ENCODE measurements at places on chromosomes 7 and 10. TPM values are rescaled to one million over a fixed set of nuclear protein-coding genes. Genes with fewer than 3 reads are reported as not detected.

- H3K4me1 ChIP-seq: no peaks in the 10 kb centered on the region
- no peak for DNase-seq
- no peaks in the 10 kb centered on the region for H3K36me3 ChIP-seq
- H3K27me3 ChIP-seq: peaks cover 7% of the 10 kb centered on the region
- H3K27ac ChIP-seq: no peak overlapping the region
- no peak overlapping the region for H3K4me3 ChIP-seq
These were observed 13.2 kb upstream of the UTF1 start for GRCh38 chr10:133216776-133217175.

DNA sequence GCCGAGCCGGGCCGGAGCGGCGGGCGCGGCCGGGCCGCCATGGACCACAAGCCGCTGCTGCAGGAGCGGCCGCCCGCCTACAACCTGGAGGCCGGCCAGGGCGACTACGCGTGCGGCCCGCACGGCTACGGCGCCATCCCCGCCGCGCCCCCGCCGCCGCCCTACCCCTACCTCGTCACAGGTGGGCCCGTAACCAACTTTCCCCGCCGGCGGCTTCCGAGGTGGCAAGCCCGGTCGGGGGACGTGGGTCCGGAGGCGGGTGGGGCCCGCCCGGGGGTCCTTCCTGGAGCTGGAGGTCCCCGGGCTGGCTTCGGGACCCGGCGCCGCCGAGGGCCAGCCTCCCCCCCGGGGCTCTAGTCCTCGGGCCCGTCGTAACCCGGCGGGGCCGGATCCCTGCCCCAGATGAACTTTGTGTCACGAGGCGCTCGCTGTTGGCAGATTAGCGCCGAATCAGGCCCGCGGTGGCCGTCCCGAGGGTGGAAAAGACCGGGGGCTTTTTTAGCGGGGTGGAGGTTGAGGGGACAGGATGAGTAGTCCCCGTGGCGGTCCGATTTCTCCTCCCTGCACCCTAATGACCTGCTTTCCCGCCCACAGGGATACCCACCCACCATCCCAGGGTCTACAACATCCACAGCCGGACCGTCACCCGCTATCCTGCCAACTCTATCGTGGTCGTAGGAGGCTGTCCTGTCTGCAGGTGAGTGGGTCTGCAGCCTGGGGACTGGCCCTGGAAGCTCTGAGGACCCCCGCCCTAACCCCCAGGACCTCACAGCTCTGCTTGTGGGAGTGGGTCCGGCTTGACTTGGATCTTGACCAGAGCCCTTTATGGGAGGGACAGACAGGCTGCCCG, 496 bp downstream of the BRI3 start:
- peaks cover 29% of the 10 kb centered on the region for H3K4me1 ChIP-seq
- no peaks in the 10 kb centered on the region for H3K27me3 ChIP-seq
- peak overlapping the region; percentile 76 for H3K27ac ChIP-seq
- peak overlapping the region; percentile 78 for H3K4me3 ChIP-seq
- peaks cover 6% of the 10 kb centered on the region for H3K36me3 ChIP-seq

DNA sequence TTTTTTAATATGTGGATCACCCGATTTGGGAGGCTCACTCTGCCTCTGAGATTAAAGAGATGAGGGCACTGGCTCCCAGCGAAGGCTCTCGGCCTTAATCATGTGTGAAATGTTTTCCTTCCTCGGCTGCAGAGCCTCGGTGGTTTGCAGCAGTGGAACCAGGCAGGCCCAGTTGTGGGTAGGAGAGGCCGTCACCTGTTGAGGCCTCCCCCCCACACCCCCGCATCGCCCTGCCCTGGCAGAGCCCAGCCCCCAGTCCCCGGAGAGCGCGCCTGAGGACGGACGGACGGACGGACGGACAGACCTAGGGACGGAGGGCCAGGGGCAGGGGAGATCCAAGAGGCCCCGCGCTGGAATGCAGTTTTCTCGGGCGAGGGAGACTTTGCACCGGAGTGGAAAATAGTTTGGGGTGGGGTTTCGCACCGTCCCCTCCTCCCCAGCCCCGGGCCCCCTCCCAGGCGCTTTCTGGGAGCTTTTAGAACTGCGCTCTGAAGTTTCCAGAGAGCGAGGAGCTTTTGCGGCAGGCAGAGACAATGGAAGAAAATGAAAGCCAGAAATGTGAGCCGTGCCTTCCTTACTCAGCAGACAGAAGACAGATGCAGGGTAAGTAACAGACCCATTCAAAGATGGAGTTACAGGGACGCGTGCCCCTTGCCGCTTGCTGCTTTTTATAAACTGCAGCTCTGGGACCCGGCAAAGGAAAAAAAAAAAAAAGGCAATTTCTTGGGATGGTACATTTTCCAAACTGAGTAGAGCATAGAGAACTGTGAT, at the start of gene KIAA1217:
KIAA1217 (plus strand) TSS at position 478 of the 771 bp plus-strand sequence; CDS start at position 534, 56 bp downstream.
- H3K4me1 ChIP-seq: peaks cover 31% of the 10 kb centered on the region
- peaks cover 43% of the 10 kb centered on the region for H3K27me3 ChIP-seq
- peak; percentile 46 for DNase-seq

DNA sequence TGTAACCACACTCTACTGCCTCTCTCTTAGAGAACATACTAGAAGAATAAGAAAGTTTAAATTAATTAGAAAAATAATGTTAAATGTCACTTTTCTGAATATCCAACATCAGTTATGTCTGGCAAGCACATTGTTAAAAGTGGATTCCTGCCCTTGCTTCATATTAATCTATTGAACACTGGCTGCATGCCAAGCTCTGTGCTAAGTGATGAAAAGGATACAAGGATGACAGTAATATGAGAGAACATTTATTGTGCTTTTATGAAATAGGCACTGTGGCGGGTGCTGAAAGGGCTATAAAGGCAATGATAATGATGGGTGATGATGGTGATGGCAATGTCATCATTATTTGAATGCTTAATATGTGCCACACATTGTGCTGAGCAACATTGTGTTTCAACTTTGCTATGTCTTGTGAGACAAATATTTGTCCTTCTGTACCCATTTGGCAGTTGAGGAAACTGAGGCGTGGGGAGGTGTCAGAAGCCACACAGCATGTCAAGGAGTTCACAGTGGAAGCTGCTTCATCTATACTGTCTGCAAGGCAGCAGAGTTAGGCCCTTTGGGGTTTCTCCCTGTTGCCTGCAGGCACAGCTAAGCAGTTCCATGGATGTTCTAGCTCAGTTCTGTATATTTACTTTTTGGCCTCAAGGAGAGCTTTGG, 64.2 kb upstream of the RAPGEF5 start:
- no peaks in the 10 kb centered on the region for H3K36me3 ChIP-seq
- DNase-seq: no peak
- H3K4me3 ChIP-seq: no peak overlapping the region
- H3K27ac ChIP-seq: no peak overlapping the region
- H3K4me1 ChIP-seq: no peaks in the 10 kb centered on the region

GRCh38 chr7:16933296-16934279, 51.8 kb upstream of the AGR3 start:
- H3K4me1 ChIP-seq: peaks cover 58% of the 10 kb centered on the region
- H3K27ac ChIP-seq: peak overlapping the region; percentile 70

Gene HYAL4
- not detected for total RNA-seq

DNA sequence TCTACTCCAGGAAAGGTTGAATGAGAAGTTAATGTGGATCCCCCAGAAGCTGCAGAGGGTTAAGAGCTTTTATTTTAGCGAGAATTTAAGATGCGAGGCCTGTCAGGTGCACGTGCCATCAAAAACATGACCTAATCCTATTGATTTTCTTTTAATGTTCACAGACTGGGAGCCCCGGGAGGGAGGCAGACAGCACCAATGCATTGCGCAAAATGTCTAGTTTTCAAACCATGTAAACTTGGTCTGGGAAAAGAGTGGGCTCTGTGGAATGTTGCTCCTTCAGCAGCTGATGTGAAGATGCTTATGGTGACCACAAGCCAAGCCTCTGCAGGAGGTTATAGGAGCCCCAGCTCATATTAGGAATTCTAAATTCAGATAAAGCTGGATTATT, 172.0 kb upstream of the ITGB1 start:
- H3K36me3 ChIP-seq: peaks cover 7% of the 10 kb centered on the region
- no peaks in the 10 kb centered on the region for H3K27me3 ChIP-seq
- no peak overlapping the region for H3K4me3 ChIP-seq
- peaks cover 81% of the 10 kb centered on the region for H3K4me1 ChIP-seq
- DNase-seq: no peak
- no peak overlapping the region for H3K27ac ChIP-seq

Gene GPC2
- 6.1 TPM for total RNA-seq

- H3K4me3 ChIP-seq: no peak overlapping the region
- no peaks in the 10 kb centered on the region for H3K27me3 ChIP-seq
- H3K36me3 ChIP-seq: no peaks in the 10 kb centered on the region
- DNase-seq: no peak
These were observed 101.9 kb upstream of the ARHGAP21 start for GRCh38 chr10:24825551-24825950.

DNA sequence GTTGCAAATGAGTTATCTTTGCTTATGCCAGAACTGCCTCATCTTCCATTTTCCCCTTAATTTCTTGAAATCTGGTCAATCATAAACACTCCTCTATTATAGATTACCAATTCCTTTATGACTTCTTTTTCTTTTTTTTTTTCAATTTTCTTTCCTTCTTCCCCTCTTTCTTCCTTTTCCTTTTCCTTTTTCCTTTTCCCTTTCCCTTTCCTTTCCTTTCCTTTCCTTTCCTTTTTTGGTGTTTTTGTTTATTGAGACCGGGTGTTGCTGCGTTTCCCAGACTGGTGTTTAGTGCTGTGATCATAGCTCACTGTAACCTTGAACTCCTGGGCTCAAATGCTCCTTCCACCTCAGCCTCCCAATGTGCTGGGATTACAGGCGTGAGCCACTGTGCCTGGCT, 151.4 kb upstream of the FOXP2 start:
- DNase-seq: no peak
- H3K4me3 ChIP-seq: no peak overlapping the region
- H3K4me1 ChIP-seq: no peaks in the 10 kb centered on the region
- H3K27me3 ChIP-seq: no peaks in the 10 kb centered on the region
- no peak overlapping the region for H3K27ac ChIP-seq
- no peaks in the 10 kb centered on the region for H3K36me3 ChIP-seq

- H3K36me3 ChIP-seq: no peaks in the 10 kb centered on the region
- H3K27ac ChIP-seq: no peak overlapping the region
- no peaks in the 10 kb centered on the region for H3K4me1 ChIP-seq
These were observed 176.2 kb upstream of the ZMIZ1 start for GRCh38 chr10:78892338-78893176.

- no peaks in the 10 kb centered on the region for H3K4me1 ChIP-seq
- no peak overlapping the region for H3K4me3 ChIP-seq
- H3K27me3 ChIP-seq: no peaks in the 10 kb centered on the region
- no peak overlapping the region for H3K27ac ChIP-seq
- H3K36me3 ChIP-seq: peaks cover 2% of the 10 kb centered on the region
These were observed 147.5 kb upstream of the TCF7L2 start for GRCh38 chr10:112802411-112803022.

DNA sequence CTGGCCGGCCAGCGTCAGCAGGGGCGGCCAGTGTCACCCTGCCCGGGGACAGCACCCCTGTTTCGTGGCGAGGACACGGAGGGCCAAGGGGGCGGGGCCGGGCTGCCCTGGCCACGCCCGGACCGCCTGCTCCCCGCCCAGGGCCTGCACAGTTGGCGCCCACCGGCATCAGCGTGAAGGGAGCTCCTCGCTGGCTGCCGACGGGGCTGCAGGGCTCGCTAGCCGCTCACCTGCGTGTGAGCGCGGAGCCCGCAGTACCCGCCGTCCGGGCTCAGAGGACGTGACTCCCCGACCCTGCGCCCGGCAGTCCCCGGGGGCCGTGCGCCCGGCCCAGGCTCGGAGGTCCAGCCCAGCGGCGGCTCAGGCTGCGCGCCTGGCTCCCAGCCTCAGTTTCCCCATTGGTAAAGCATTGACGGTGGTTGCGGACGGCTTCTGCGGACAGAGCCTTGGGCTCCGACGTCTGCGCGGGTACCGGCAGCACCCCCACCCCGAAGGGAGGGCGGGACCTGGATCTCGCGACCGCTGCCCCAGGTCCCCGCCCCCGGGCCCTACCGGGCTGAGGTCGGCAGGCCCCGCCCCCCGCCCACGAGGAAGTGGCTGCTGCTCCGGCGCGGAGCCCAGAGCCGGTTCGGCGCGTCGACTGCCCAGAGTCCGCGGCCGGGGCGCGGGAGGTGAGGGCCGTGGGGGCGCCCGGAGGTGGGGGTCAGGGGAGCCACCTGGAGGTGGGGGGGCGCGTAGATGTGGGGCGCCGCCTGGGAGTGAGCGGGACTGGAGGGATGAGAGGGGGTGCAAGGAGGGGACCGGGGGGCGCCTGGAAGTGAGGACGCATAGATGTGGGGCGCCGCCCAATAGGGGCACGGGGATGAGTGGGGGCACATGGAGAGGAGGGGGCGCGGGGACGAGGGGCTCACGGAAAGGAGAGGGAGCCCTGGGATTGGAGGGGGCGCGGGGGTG, at the start of gene ARPC1B:
ARPC1B (plus strand) TSS at position 620 of the 954 bp plus-strand sequence. CDS start 10,985 bp downstream, outside the sequence.
- peaks cover 28% of the 10 kb centered on the region for H3K36me3 ChIP-seq
- peak within 1 kb of the TSS; percentile 67 for H3K27ac ChIP-seq
- DNase-seq: peak; percentile 94
- H3K4me1 ChIP-seq: peaks cover 28% of the 10 kb centered on the region
- peak within 1 kb of the TSS; percentile 72 for H3K4me3 ChIP-seq

- DNase-seq: no peak
- H3K27me3 ChIP-seq: no peaks in the 10 kb centered on the region
- no peak overlapping the region for H3K4me3 ChIP-seq
- peaks cover 8% of the 10 kb centered on the region for H3K36me3 ChIP-seq
- H3K27ac ChIP-seq: no peak overlapping the region
These were observed 124.1 kb downstream of the MAD1L1 start for GRCh38 chr7:2108501-2109250.

GRCh38 chr7:30674420-30674819, 7.8 kb downstream of the CRHR2 start:
- no peak overlapping the region for H3K4me3 ChIP-seq
- H3K27me3 ChIP-seq: peaks cover 20% of the 10 kb centered on the region
- H3K27ac ChIP-seq: no peak overlapping the region

GRCh38 chr7:85535974-85536729, 349.3 kb upstream of the SEMA3D start:
- DNase-seq: no peak
- H3K27ac ChIP-seq: no peak overlapping the region
- H3K4me1 ChIP-seq: no peaks in the 10 kb centered on the region
- H3K4me3 ChIP-seq: no peak overlapping the region
- H3K36me3 ChIP-seq: no peaks in the 10 kb centered on the region

Gene LRRD1
- total RNA-seq: not detected

Gene GSTO2
- 2.8 TPM for total RNA-seq

Gene TMEM213
- not detected for total RNA-seq

Gene SPDYE2
- total RNA-seq: not detected

- H3K4me1 ChIP-seq: no peaks in the 10 kb centered on the region
- H3K36me3 ChIP-seq: no peaks in the 10 kb centered on the region
- H3K27ac ChIP-seq: no peak overlapping the region
- DNase-seq: no peak
- H3K27me3 ChIP-seq: no peaks in the 10 kb centered on the region
These were observed 506.6 kb upstream of the POT1 start for GRCh38 chr7:125436220-125436619.

Gene OPN4
- not detected for total RNA-seq

GRCh38 chr7:157596881-157597280, 260.1 kb downstream of the DNAJB6 start:
- H3K27ac ChIP-seq: no peak overlapping the region
- no peaks in the 10 kb centered on the region for H3K4me1 ChIP-seq
- H3K27me3 ChIP-seq: no peaks in the 10 kb centered on the region

DNA sequence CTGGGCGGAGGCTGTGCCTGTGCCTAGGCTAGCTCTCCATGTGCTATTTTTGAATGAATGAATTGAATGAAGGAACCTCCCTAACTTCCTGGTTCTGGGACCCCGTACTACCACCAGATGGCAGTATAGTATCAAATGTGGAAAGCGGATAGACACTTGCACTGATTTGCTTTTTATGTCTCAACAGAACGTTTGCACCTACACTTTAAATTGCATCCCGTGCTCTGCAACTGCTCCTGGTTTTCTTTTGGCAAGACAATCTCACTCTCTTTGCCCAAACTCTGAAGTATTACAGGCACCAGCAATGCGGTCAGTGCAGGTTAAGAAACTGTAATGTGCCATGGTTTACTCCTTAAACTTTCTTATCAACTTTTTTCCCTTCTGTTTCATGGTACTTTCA, 6.5 kb downstream of the FZD8 start:
- H3K36me3 ChIP-seq: no peaks in the 10 kb centered on the region
- H3K27me3 ChIP-seq: peaks cover 35% of the 10 kb centered on the region
- peaks cover 5% of the 10 kb centered on the region for H3K4me1 ChIP-seq
- H3K4me3 ChIP-seq: no peak overlapping the region
- peak; percentile 56 for DNase-seq

Measured in activated CD4-positive, alpha-beta T cell treated with anti-CD3 and anti-CD28 coated beads for 36 hours (primary cell).